HEK293T (cell line): ENCODE measurements at places on chromosomes 7 and 10.

DNA sequence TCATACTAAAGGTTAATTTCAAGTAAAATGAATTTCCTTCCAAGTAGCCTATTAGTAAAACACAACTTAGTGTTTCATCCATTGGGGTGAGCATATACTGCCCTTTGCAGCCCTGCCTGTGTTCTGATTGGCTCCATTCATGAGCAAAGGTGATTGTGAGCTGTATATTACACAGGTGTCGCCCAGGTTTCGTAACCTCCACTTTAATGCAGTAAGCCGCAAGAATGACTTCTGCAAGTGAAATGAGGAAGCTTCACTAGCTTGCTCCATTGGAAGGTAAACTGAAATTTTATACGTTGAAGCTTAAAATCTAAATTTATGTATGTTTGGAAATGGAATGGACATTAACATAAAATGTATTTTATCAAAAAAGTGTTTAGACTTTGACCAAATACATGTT, 24.4 kb downstream of the MTURN start:
- no peak for DNase-seq

GRCh38 chr7:95324431-95324830, at the start of gene PON1:
TSS of gene PON1 (minus strand) at chr7:95324532. CDS start at chr7:95324475, 57 bp downstream.
- DNase-seq = no peak

- no peak for DNase-seq
Measured at GRCh38 chr7:106365252-106366005, 80.6 kb upstream of the NAMPT start.

DNA sequence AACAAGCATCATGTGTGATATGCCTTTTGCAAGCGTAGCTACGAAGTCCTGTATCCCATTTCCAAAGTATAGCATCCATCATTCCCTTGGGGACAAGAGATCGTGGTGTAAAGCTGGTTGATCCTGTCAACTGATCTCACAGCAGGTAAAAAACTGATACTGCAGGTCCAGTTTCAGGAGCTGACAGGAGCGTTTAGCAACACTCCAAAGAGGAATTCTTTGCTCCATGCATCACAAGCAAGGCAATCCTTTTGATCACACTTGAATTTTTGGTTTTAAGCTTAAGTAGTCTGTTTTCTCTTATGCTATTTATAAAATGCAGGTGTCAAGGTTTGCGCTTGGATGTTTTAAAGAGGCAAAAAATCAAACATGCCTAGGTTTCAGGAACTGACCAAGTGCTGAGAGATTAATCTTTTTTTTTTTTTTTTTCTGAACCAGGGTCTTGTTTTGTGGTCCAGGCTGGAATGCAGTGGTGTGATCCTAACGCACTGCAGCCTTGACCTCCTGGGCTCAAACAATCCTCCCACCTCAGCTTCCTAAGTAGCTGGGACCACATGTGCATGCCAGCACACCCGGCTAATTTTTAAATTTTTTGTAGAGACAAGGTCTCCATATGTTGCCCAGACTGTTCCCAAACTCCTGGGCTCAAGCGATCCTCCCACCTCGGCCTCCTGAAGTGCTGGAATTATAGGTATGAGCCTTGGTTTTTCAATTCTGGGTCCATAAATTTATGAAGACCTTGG, 1.8 kb upstream of the ZDHHC4 start:
- no peak for DNase-seq

DNA sequence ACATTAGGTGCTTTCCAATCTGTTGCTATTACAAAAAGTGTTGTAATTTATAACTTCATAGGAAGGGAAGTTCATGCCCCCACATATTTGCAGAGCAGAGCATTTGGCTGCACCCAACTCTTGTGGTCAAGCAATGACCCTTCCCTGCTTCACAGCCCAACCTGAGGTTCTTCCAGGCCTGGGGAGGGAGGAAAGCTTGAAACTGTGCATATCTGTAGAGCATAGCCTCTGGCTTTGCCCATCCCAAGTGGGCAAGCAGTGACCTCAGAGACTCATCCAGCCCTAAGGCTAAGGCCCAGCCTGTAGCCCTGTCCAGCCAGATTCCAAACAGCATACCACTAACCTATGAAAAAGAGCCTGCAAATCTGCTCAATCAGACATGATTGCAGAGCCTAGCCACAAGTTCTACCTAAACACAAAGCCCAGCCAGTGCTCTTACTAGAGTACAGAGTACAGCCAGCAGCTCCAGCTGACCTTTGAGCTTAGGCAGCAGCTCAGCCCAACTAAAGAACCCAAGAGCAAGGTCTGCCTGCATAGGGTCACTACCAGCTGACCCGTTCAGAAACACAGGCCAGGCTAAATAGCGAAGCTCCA, 14.4 kb upstream of the GSTK1 start:
- DNase-seq = no peak

DNA sequence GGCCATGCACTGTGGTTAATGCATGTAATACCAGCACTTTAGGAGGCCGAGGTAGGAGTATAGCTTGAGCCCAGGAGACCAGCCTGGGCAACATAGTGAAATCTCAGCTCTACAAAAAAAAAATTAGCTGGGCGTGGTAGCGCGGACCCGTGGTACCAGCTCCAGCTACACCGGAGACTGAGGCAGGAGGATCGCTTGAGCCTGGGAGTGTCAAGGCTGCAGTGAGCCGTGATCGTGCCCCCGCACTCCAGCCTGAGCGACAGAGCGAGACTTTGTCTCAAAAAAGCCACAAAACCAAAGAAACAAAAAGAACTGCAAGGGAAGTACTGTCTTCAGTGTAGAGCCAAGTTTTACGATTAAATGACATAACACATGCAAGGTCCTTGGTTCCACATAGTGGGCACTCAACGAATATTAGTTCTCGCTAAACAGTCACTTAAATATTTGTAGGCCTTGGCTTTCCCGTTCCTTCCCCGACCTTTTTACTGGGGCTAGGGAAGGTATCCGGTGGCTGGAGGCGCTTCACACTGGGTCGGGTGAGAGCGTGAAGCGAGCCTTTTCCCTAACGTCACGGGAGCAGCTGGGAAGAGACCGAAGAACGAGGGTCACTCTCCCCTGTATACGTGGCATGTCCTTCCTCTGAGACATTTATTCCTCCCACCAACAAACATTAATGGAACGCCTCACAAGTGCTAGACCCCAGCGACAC, 993 bp upstream of the SND1 start:
- DNase-seq = peak; percentile 38

GRCh38 chr7:124246262-124246863, 213.5 kb upstream of the TMEM229A start:
- no peak for DNase-seq

- no peak for DNase-seq
Measured at GRCh38 chr7:12323415-12323814, 80.2 kb downstream of the VWDE start.

GRCh38 chr10:33419311-33419710, 84.8 kb upstream of the NRP1 start:
- DNase-seq = no peak

DNA sequence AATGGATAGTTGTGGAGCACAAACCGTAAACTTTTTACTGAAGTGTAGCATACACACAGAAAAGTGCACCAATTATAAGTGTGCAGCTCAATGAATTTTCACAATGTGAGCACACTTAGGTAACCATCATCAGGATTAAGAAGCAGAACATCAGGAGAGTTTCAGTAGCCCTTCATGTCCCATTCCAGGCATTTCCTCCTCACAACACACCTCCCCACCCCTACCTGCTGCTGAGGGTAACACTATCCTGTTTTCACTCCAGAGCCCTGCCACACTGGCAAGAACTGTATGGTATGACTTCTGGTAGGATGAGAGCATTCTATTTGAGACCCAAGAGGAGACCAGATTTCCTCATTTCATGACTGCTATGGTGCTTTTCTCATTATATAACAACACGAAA, 166.5 kb downstream of the PPP1R3A start:
- DNase-seq = no peak

GRCh38 chr7:5827755-5828154, 46.3 kb upstream of the RNF216 start:
- no peak for DNase-seq

DNA sequence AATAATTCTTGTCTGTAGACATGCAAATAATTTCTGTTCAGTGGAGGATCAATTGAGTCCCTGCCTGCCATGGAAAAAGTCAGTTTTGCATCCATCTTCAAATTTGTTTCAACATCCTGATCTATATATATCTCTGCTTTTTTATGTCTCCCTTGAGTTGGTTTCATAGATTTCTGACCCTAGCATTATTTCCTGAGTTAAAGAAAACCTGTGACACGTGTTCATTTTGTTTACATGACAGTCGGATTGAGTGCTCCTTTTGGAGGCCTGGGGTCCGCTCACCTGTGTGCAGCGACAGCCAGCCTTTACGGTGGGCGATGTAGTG, 674 bp downstream of the MRPS24 start:
- DNase-seq = no peak

GRCh38 chr7:87058744-87059524, 520 bp downstream of the ELAPOR2 start:
- peak; percentile 16 for DNase-seq

DNA sequence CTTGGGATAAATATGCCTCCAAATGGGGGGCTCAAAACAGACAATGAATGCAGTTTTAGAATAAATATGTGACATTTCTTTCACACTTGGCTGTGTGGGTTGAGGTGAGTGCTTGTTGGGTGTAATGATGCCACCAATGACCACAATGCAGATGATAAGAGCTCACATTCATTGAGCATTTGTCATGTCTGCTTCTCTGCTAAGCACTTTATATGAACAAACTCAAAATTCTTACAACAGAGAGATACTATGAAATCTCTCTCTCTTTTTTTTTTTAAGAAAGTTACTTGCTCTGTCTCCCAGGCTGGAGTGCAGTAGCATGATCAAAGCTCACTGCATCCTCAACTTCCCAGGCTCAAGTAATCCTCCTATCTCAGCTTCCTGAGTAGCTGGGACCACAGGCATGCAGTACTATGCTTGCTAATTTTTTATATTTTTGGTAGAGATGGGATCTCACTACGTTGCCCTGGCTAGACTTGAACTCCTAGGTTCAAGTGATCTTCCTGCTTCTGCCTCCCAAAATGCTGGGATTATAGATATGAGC, 185.4 kb downstream of the JCAD start:
- no peak for DNase-seq
